Activated CD4-positive, alpha-beta T cell treated with anti-CD3 and anti-CD28 coated beads, Interleukin-2, amount 50 U/mL, for 16 hours (primary cell): ENCODE measurements at places on chromosomes 1 and 21.

GRCh38 chr1:184462155-184462554 lies 75.3 kb downstream of the C1orf21 start:
- no peak for DNase-seq

DNA sequence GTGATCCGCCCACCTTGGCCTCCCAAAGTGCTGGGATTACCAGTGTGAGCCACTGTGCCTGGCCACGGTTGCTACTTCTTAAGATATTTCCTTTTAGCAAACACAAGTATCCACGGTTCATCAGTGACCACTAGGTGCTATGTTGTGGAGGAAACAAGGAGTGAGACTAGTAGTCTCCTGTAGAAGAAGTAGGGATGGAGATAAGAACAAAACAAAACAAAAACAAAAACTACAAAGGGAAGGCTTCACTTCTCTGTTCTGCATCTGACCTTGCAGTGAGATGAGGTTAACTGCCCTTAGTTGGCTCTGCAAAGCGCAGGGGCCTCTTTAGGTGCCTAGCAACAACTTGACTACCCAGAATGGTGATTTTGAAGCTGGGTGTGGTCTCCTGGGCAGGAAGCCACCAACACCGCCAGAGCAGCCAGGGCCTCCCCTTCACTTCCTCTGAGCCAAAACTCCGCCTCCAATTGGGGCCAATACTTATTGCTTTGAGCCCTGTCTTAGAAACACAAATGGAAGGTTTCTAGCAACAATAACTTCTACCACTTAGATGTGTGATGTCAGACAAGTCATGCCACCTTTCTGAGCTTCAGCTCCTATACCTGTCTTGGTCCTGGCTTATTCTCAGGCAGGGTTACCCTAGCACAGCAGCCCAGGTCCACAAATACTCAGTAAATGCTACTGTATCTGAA lies 12.8 kb upstream of the CDC42 start:
- peak; percentile 95 for DNase-seq

DNA sequence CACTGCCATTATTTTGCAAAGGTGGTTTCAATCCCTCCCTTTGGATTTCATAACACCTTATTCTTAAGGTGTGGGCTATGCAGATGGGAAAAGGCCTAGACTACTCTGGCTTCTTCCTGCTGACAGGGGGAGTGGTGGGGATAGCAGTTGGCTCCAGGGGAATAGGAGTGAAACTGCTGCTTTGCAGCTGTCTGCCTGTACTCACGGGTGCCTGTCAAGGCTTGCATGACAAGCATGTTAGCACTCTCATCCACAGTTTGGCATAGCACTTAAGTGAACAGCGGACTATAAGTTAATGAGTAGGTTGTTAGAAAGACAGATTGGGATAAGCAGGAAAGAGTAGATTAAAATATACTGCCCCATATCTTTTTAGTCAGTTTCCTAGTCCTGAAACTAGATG lies 287.5 kb upstream of the DAB1 start:
- no peak for DNase-seq

GRCh38 chr1:15429701-15430149 lies 8.5 kb upstream of the CTRC start:
- no peak for DNase-seq

GRCh38 chr1:147167365-147167764 lies 4.9 kb downstream of the PRKAB2 start:
- no peak for DNase-seq
